ENCODE measurements at places on chromosomes 6 and 20.

GRCh38 chr6:119027465-119027864 lies 51.0 kb downstream of the FAM184A start:
- DNase-seq = no peak

GRCh38 chr20:37278966-37279590 lies 10.4 kb upstream of the MANBAL start:
- DNase-seq = no peak

DNA sequence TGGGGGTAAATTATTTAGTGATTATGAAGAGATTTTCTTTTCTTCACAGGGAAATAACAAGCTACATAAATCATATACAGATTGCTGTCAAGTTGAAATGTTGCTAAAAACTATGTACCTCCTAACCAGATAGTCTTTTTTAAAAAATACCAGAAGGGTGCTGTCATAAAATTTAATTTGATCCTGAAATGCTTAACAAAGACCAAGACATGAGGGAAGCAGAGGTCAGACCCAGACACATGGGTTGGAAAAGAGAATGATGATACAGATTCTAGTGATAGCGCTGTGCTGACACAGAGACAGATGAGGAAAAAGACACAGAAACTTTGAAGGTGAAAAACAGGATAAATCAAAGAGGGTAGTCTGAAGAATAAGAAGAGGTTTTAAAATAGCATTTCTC lies 573.1 kb downstream of the HACE1 start:
- DNase-seq = no peak

- peak; percentile 60 for DNase-seq
Observed at GRCh38 chr6:73798592-73798991, 102.6 kb downstream of the CD109 start.

- no peak for DNase-seq
Observed at GRCh38 chr6:90169374-90169773, 127.3 kb downstream of the BACH2 start.

DNA sequence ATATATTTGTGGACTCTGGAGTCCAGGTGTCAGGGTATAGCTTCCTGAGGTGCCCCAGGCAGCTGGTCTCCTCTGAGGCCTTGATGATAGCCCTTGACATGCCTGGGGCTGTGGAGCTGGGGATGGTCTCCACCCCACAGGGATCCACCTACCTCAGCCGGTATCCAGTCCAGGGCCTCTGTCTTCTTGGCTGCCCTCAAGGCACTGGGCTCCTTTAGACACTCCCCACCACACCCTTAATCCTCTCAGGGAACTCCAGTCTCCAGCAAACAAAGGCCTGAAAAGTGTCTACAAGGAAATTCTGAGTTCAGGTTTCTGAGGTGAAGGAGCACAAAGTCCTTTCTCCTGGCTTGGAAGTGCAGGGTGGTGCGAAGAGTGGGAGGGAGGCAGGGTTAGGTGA lies 44.6 kb upstream of the DDR1 start:
- no peak for DNase-seq

- no peak for DNase-seq
Observed at GRCh38 chr6:2376429-2377355, 131.3 kb upstream of the GMDS start.

DNA sequence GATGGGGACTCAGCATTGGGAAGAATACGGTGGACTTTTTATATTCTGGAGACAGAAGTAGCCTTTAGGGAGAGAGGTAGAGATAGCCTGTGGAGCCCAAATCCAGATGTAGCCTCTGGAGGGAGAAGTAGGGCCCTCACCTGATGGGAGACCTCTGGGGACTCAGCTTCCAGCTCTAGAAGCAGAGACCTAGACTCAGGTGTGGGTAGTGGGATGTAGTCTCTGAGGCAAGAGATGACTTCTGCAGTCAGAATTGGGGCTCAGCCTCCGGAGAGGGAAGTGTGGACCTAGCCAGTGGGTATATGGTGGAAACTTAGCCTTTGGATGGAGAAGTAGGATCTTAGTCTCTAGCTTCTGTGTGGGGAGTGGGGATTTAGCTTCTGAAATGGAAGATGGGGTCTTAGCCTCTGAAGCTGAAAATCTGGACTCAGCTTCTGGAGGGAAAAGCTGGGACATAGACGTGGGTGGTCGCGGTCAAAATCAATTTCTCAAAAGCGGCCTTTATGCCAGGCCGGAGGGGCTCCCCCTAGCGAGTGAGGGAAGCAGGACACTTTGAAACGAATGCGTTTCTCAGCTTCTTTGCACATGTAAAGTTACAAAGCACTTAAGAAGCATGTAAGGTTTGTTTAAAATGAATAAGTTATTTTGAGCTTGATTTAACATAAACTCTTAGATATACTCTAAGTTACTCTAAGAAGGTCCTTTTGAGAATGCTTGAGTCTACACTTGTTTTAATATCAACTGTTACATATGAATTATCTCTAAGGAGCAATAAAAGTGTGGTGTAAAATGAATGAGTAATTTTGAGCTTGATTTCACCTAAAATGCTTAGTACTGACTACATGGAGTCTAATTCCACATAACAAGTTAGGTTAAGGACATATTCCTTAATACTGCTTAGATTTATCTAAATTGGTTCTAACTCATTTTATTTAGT lies 12.9 kb upstream of the ZNF343 start:
- DNase-seq = peak; percentile 35

- no peak for DNase-seq
Observed at GRCh38 chr6:166580076-166581050, 6.1 kb downstream of the RAMACL start.

- DNase-seq = no peak
Observed at GRCh38 chr6:77430504-77430903, 32.8 kb downstream of the HTR1B start.

DNA sequence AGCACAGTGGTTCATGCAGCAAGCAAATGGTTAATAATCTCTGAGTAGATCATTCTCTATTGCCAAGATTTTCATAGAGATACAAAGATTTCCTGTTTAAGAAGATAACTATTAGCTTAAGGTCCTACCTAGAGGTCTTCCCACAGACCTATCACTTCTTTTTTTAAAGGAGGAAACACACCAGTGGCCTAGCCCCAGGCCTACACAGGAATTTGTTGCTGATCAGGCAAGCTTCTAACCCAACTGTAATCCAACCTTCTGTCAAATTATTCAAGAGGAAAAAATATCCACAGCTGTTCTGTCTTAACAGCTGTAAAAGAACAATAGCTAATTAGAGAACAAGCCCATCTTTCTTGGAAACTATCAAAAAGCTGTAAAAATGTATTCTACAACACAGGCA lies 332.8 kb downstream of the BTBD9 start:
- DNase-seq = no peak

- DNase-seq = no peak
Observed at GRCh38 chr6:152170313-152170701, 362.8 kb downstream of the ESR1 start.

- DNase-seq = no peak
Observed at GRCh38 chr6:168376120-168376519, 56.5 kb upstream of the DACT2 start.

- DNase-seq = no peak
Observed at GRCh38 chr20:47815416-47815806, 30.1 kb upstream of the SULF2 start.

GRCh38 chr6:163729127-163729872 lies 314.8 kb downstream of the QKI start:
- no peak for DNase-seq

DNA sequence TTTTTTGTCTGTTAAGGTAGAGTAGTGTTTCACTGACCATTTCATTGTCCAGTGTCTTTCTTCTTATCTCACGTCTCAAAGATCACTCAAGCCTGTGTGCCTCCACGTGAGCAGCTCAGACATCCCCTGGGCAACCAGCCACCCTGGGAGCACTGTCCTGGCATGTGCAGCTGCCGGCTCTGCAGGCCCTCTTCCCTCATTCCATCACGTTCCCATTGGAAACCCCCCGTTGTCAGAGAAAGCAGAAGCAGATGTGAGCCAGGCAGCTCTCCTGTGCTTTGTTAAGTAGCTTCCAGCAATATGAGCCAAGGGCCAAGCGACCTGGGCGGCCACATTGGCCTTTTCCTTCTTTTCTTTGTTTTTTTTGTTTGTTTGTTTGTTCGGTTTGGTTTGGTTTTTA lies 233.2 kb upstream of the SYNDIG1 start:
- no peak for DNase-seq

- no peak for DNase-seq
Observed at GRCh38 chr6:152142105-152142504, 334.6 kb downstream of the ESR1 start.

DNA sequence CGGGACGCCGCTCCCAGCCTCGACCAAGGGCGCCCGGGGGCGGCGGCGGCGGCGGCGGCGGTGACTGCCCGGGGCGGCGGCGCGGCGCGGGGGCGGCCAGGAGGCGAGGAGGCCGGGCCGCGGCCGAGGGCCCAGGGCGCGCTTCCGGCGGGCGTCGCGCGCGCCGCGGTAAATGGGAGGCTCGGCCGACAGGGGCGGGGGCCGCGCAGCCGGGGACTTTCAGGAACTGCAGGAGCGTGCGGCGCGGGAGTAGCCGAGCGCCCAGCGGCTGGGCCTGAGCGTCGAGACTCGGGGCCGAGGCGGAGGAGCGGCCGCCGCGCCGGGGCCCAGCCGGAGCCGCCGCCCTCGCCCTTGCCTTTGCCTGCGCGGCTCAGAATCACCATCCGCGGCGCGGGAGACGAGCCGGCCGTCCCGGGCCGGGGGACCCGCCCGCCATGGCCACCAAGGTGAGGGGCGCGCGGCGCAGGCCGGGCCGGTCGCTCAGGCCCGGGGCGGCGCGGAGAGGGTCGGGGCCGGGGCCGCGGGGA lies at the start of gene SNX9:
Gene SNX9 (plus strand): TSS at position 246 of the 527 bp plus-strand sequence. CDS start 189 bp downstream, at position 435.
- DNase-seq = peak; percentile 64

DNA sequence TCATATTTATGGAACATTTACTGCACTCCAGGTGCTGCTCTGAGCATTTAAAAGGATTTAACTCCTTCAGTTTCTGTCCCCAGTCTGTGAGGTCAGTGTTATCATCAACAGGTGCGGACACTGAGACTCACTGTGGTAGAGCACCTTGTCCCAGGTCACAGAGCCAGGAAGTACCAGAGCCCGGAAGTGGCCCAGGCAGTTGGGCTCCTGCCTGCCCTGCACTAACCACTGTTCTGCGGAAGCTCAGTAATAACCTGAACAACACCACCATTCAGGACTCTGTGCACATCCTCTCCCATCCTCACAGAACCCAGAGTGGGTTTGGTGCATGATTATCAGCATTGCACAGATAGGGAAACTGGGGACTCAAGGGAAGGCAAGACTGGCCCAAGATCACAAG lies 16.8 kb upstream of the SIRPG start:
- no peak for DNase-seq

DNA sequence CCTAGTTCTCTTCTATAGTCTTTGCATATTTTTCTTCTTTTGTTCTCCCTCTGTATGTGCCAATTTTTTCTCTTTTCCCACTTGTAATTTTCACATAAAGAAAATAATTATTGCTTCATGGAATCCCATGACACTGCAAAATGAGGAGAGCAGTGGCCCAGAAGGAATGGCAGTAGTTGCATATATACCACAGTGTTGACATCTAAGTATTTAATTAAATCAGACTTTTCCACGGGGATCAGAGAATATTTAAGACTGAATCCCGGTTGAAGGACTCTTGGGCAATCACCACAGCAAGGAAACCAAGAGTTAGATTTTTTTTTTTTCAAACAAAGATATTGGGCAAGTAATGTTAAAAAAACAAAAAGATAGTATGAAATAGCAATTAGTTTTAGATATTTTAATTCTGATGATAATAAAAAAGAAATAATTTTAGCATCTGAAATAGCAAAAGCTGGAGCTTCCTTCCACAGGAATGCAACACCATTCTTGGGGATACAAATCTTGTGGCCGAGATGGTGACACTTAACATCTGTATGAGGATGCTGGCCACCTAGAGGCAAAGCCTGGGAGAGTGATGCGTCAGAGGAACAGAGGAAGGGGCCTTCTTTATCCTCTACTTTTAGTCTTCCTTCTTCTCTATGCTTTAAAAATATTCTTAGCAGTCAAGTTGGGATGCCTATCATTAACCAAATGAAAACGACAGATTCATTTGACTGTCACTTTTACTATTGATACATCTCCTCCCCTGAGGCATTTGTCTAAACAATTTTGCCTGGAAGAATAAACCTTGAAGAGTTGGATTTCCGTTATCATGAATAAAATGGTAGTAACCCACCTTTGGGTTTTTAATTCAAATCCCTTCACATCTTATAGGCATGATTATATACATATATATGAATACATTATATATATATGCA lies 356.2 kb downstream of the GJA1 start:
- DNase-seq = no peak

DNA sequence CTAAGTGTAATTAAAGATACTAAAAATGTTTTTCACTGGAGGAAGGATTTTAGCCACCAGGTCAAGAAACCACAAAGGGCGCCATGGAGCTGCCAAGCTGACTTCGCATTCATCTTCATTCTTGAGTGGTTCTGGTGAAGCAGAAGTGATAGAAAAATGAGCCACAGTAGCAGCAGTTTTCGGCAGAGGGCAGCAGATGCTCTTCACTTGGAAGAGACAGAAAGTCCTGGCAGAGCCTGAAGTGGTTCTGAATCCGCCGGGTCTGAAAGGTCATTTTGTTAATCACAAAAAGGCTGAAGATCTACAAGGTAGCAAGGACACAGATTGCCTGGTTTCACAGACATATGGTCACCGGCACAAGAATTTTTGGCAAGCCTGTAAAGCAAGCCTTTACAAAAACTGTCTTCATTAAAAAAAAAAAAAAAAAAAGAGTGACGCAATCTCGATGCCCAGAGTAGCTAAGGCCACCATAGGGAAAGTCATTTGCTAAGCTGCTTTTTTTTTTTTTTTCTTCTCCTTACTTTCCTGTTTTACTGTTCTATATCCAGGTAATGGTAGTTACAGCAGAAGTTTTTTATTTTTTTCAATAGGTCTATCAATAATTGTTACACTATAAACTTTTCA lies 345.1 kb upstream of the AGPAT4 start:
- peak; percentile 14 for DNase-seq

DNA sequence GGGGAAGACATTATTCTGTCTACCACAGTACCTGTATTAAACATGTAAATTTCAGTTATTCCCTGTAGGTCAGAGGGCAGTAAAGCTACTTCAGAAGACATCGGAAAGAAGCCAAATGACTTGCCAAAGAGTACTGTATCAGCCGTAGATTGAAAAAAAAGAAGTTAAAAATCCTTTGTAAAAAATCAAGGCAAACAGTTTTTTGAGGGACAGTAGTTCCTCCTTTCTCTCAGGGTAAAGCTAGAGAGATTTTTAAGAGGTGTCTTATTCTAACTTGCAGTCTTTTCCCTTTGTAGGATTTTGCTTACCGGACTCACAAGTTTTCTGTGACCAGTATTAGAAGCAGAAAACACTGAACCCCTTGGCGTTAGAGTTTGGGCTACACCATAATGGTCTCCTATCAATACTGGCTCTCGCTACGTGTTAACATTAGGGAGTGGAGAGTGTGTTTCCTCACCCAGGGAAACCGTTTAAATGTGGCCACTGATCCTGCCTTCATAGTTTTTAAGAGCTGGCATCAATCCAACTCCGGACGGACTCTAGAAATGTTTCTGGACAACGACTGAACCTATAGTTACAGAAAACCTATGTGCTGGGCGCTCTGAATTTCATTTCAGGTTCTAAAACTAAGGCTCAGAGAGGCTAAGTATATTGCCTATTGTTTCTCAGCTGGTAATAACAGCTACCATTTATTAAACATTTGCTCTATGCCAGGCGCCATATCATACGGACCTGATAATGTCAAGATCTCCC lies 1.3 kb upstream of the ASXL1 start:
- DNase-seq = no peak

- DNase-seq = no peak
Observed at GRCh38 chr6:5119090-5119951, 34.2 kb downstream of the PPP1R3G start.

All from hepatic stellate cell (primary cell).